ENCODE measurements at places on chromosomes 1 and 21.

- DNase-seq = no peak
Observed at GRCh38 chr1:32192220-32192948, 8.0 kb upstream of the CCDC28B start.

DNA sequence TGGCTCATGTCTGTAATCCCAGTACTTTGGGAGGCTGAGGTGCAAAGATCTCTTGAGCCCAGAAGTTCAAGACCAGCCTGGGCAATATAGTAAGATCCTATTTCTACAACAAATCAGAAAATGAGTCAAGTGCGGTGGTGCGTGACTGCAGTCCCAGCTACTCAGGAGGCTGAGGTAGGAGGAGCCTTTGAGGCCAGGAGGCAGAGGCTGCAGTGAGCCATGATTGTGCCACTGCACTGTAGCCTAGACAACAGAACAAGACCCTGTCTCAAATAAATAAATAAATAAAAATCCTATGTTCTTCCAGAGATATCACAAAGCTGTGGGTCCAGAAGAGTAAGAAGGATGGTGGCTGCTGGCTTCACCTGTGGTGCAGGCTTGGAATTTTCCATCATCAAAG lies 22.1 kb downstream of the CDA start:
- DNase-seq = no peak

DNA sequence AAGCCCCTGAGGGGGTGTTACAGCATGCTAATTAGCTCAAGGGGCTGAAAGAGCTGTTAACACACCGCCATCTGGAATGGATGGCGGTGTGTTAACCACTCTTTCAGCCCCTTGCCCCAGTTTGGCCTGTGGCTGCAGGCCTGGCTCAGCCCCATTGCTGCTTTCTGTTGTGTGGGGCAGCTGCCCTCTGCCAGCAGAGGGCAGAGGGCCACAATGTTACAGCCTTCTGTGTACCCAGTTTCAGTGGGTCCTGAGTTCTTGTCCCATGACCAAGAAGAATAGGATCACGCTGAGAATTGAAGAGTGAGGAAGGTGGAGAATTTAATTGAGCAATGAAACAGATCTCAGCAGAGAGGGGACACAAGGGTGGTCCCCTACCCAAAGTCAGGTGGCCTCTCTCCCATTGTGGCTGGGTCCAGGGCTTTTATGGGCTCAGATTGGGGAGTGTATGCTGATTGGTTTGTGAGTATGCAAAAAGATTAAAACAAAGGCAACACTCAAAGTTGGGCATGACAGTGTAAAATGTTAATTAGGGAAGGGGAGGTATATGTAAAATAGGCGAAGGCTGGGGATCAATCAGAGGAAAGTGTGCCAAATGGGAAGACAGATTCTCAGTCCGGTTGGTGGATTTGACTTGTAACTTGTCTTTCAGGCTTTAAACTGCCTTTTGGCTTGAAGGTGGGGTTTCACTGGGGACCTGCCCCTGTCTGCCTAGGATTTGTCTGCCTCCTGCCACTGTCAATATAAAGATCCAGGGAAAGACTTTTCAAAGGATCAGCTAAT lies 142.2 kb downstream of the RABGAP1L start:
- DNase-seq = no peak

DNA sequence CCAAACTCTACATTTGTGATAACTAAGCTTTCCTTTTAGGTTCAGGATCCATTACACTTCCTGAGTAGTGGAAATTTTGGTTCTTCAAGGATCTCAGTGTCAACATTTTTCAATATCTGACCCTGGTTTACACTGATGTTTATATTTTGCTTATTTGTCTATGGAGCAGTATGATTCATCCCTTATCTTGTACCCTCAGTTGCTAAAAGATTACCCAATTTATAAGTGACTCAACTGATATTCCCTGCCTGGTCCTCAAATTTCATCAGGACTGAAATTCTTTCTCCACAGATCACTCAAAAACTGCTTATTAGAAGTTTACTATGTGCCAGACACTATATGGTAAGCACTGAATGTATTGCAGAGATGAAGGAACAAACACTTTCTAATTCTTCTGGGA lies 139.1 kb upstream of the CHRM3 start:
- no peak for DNase-seq

- no peak for DNase-seq
Observed at GRCh38 chr1:219940707-219941106, 12.3 kb upstream of the SLC30A10 start.

DNA sequence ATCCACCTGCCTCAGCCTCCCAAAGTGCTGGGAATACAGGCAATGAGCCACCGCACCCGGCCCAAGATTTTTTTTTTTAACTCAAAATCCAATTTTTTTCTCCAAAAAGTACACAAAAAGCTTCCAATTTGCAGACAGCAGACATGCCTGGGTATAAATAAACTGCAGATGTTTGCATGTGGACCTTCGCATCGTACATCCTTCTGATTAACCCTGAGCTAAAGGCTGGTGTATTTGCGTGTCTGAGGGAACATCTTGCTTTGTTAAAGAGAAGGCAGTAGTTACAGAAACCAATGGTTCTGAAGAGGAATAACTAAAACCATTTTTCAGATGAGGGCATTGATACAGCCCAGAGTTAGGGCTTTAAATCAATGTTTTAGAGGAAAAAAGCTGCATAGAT lies 12.7 kb downstream of the BCAR3 start:
- DNase-seq = no peak

DNA sequence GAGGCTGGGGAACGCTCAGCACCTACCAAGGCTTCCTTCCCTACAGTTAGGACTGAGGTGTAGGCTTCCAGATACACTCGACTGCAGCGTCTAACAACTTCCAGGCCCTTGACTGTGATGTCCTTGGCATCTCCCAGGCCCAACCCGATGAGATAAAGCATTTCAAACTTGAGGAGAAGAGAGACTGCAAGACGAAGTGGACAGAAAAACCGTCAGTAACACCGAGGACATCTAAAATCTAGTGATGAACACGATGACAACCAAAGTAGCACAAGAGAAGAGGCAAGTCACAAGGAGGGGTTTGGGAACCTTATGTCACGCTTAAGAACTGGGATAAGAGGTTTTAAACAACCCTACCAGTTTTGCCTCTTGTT lies 314 bp downstream of the DPH5 start:
- DNase-seq = no peak

DNA sequence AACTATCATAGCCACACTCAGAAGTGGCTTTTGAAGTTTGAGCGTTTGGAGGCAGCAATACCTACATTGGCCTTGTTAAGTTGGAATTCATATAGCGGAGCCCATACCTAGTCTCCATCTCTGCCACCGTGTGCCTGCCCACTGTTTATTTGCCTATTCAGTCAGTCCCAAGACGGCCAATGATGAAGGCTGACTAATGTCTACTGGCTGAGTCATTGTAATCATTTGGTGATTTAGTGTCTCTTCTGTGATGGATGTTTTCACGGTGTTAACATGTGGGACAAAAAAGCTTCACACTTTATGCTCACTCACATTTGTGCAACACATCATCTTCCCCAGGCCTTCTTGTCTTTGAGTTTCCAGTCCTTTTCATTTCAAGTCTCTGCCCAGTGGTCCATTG lies 92.6 kb upstream of the PBX1 start:
- no peak for DNase-seq
